Gastrocnemius medialis (tissue), 4 donors: ENCODE measurements at places on chromosomes 6 and 20.

- no peak for DNase-seq
Measured at GRCh38 chr6:108442770-108443520, 117.8 kb upstream of the FOXO3 start.

- no peak for DNase-seq
Measured at GRCh38 chr6:4891141-4891540, 112.7 kb downstream of the RPP40 start.

GRCh38 chr6:11791354-11792107, 12.9 kb upstream of the ADTRP start:
- DNase-seq, result no peak

DNA sequence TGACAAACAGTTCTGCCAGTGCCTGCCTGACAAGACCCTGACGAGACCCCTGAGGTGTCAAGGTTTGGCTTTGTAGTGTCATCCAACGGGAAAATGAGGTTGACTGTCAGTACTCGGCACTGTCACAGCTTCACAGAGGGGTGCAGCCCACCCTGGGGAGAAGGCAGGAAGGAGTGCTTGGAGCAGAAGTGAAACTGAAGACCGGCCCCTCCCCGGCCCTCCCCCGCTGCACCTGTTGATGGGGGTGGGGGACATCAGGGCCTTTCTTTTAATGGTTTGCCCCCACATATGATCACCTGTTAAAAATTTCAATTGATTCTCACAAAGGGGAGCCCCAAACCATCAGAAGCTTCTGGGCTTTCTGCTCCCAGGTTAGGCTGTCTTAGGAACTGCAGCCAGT, 6.8 kb downstream of the PMEPA1 start:
- DNase-seq, result no peak

DNA sequence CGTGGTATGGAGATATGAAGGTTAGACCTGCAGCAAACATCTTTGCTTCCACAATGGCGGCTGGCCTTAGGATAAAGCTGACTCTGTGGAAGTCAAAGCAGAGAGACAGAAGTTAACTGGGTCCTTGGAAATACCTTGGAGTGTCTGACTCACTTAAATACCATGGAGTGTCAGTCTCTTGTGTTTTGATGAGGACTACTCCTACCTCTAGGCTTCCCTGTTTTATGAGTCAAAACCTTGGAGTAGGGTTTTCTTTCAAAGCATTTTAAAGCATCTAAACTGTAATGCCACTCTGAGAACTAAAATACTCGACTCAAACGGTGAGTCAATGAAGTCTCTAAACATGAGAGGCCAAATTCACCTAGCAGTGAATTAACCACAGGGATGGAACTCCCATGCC, 329.1 kb downstream of the SAMD5 start:
- DNase-seq, result no peak
